ENCODE measurements at places on chromosomes 2 and 18. TPM values are rescaled to one million over a fixed set of nuclear protein-coding genes. Genes with fewer than 3 reads are reported as not detected.

VWC2L gene
- not detected for total RNA-seq

CCDC74B gene
- total RNA-seq = 0.40 TPM

CRYGD gene
- total RNA-seq = not detected

ADD2 gene
- total RNA-seq = 0.56 TPM

FHOD3 gene
- total RNA-seq = 3.0 TPM

ZSCAN30 gene
- total RNA-seq = 5.9 TPM

DNA sequence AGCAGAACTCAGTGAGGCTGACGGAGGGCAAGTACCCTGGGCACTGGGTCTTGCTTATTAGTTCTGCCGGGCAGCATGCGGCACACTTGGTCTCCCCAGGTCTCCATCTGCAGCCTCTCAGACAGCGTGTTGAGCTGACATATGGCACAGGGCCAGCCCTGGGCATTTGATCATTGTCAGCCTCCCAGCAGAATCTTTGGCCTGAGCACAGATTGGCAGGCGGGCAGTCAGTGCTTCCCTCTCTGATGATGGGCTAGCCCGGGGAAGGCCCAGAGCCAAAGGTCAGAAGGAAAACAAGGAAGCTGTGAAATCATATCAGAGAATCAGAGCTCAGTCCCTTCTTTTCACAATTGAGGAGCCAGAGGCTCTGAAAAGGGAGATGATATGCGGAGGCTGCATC, 150.1 kb upstream of the LRRTM1 start:
- ATAC-seq = no peak

GRCh38 chr2:166449439-166449838, 44.6 kb downstream of the SCN7A start:
- no peak for ATAC-seq
